ENCODE measurements at places on chromosomes 7 and 10.

- no peak for DNase-seq
Observed at GRCh38 chr10:125066764-125067450, 93.5 kb downstream of the CTBP2 start.

DNA sequence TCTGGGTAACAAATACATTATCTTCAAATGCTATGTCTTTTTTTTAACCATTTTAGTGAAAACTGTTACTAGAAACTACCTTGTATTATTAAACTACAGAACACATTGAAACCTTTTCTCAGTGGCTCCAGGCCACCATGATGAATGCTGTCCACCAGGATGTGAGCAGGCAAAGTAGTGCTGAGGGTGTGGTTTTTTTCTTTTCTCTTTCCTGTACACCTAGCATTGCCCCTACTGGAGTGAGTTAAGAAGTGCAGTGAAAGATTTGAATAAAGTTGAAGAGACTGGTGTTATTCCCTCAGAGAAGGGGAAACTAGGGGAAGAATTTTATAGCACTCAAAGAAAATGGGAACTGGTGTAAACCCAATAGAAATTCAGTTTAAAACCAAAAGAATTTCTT, 120.0 kb upstream of the SAMD8 start:
- DNase-seq = peak; percentile 61

DNA sequence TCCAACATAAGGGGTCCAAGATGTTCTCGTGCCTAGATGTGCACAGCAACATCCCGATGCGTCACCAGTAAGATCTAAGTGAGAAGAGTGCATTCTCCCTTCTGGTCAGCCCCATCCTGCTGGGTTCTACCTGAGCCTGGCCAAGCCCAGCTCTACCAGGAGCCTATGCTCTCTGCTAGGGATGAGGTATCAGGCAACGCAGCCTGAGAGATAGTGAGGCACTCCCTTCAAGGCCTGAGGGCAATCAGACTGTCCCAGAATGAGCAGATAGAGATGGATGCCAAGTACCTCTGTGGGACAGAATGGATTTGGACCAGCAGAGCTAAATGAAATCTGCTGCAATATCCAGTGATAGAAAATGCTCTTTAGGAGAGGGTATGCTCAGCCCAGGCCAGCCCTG, 26.7 kb downstream of the DDC start:
- no peak for DNase-seq

GRCh38 chr10:100728928-100729861, 16.2 kb upstream of the PAX2 start:
- peak; percentile 21 for DNase-seq

GRCh38 chr10:129658376-129659072, 191.5 kb downstream of the MGMT start:
- peak; percentile 1 for DNase-seq

DNA sequence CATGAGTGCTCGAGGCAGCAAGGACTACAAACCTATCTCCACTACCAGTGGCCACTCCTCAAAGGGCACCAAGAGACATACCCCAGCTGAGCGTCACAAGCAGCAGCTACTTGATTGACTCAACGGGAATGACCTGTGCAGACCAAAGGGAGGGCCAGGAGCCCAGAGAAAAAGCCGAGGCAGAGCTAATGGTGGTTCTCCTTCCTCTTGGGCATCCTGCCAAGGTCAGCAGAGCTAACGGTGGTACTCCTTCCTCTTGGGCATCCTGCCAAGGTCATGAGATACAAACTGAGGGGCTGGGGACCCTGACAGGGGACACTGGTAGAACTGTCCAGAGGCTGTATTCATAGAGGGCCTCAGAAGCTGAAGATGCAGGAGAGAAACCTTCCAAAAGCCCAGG, 60.4 kb downstream of the FAM53B start:
- no peak for DNase-seq

GRCh38 chr10:126387041-126387921, 996 bp downstream of the ADAM12 start:
- peak; percentile 9 for DNase-seq

GRCh38 chr10:90125456-90126255, 424.3 kb downstream of the KIF20B start:
- DNase-seq = no peak

DNA sequence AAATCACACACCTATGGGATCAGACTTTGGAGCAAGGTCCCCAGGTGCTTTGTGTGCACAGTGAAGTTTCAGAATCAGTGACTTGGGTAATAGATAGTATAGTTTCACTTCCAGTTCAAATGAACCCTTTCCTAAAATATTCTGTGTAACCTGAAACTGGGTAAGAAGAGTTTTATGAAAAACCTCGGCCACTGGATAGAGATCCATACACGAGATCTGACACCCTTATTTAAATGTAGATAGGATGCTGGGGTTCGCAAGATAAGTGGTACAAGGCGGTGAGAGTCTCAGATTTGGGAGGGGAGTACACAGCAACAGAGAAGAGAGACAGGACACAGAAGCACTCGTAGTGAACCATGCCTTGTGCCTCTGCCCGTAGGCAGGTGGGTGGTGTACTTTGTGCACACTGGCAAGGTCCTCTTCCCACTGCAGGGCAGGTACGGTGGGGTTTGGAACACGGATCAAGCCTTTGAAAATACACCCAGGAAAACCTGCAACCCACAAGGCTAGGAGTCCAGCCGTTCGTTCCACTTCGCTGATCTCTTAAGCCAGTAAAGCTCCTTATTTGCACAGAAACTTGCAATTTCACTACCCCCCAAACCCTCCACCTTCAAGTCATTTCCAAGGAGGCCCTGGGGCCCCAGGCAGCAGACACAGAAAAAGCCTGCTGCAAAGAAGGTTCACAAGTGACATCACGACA, 162.8 kb downstream of the USP6NL start:
- DNase-seq = no peak

DNA sequence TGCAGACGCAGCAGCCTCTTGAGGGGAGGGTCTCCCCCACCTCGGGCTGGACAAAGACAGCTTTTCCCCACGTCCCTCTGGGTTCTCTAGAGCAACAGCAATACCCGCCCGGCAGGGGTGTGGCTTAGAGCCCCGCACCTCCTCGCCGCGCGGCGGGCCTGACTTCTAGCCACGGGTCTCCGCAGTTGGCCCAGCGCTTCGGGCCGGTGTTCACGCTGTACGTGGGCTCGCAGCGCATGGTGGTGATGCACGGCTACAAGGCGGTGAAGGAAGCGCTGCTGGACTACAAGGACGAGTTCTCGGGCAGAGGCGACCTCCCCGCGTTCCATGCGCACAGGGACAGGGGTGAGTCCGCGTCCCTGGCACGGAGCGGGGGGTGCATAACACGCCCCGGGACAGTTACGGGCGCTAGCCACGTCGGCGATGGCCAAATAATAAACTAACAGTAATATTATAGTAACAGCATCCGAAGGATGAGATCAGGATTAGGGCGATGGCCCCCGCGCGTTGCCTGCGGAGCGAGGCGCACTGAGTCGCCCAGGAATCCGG, 1.2 kb downstream of the CYP2E1 start:
- DNase-seq = no peak
